ENCODE measurements at places on chromosomes 16 and 17. TPM values are rescaled to one million over a fixed set of nuclear protein-coding genes. Genes with fewer than 3 reads are reported as not detected.

PABPN1L gene
- total RNA-seq = not detected

SULT1A3 gene
- total RNA-seq = 12.2 TPM

DRC3 gene
- 1.6 TPM for total RNA-seq

- H3K27me3 ChIP-seq = no peaks in the 10 kb centered on the region
Observed at GRCh38 chr16:8931859-8932258, 31.8 kb downstream of the USP7 start.

GRCh38 chr16:20881503-20881878 is 18.7 kb downstream of the DCUN1D3 start:
- H3K4me3 ChIP-seq = no peak overlapping the region
- H3K27me3 ChIP-seq = no peaks in the 10 kb centered on the region
- DNase-seq = no peak
- no peak overlapping the region for H3K27ac ChIP-seq
- peaks cover 24% of the 10 kb centered on the region for H3K4me1 ChIP-seq

GRCh38 chr17:8455665-8456209 is 20.1 kb downstream of the NDEL1 start:
- H3K4me3 ChIP-seq = no peak overlapping the region
- H3K36me3 ChIP-seq = peaks cover 20% of the 10 kb centered on the region
- H3K27ac ChIP-seq = no peak overlapping the region

- peaks cover 7% of the 10 kb centered on the region for H3K4me1 ChIP-seq
- H3K4me3 ChIP-seq = no peak overlapping the region
- H3K27me3 ChIP-seq = peaks cover 10% of the 10 kb centered on the region
- no peak for DNase-seq
- no peaks in the 10 kb centered on the region for H3K36me3 ChIP-seq
Observed at GRCh38 chr17:79020631-79021301, 3.2 kb upstream of the C1QTNF1 start.

DNA sequence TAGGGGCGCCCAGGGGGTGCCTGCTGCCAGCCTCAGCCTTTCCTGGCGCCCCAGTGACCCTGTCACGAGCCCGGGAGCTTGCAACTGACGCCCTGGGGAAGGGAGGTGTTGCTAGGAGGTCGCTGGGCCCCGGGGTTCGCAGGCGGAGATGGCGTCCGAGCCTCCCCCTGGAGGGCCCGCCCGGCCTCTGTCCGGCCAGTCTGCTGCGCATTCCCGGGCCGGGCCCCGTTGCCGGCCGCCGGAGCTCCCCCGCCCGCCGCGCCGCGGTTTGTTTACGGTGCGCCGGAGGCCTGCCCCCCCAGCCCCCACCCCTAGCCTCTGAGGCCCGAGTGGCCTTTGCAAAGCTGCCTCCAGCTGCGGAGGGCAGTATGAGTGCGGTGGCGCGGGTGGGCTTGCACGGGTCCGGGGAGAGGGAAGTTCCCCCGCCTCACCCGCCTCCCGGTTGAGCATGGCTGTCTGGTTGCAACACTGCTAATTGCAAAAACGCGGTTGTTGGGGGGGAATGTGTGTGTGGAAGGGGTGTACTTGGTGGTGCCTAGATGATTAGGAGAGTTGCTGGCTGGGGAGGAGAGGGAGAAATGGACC is 514 bp downstream of the THRA start:
- peaks cover 18% of the 10 kb centered on the region for H3K4me1 ChIP-seq
- DNase-seq = no peak
- H3K4me3 ChIP-seq = peak overlapping the region; percentile 86
- H3K36me3 ChIP-seq = no peaks in the 10 kb centered on the region

All from endothelial cell of umbilical vein (primary cell).